ENCODE measurements at places on chromosomes 3 and 15.

- no peak for DNase-seq
These were observed 83.9 kb upstream of the PSMD6 start for GRCh38 chr3:64107190-64107589.

DNA sequence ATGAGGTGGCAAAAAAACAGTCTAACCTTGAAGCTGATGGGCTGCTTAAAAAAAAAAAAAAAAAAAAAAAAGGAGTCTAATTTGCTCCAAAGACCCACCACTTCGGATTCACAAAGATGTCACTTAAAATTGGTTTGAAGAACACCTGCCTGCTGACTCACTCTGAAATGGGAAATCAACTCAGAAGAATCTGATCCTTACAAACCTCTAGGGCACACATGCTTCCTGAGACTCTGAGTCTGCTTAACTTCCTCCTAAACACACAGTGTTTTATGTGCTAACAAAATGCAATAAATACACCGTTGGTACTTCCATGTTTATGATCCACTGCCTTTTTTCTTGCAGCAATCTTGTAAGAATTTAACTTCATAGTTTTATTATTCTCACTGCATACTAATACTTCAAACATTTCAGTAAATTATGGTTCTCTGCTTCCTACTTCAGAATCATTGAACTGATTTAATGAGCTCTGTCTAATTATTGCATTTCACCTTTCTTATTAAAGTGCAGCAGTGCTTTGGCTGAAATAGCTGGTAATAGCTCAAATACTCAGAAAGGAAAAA lies 73.0 kb upstream of the FRMD4B start:
- no peak for DNase-seq

GRCh38 chr3:193773266-193774220 lies 180.5 kb downstream of the OPA1 start:
- DNase-seq = no peak

DNA sequence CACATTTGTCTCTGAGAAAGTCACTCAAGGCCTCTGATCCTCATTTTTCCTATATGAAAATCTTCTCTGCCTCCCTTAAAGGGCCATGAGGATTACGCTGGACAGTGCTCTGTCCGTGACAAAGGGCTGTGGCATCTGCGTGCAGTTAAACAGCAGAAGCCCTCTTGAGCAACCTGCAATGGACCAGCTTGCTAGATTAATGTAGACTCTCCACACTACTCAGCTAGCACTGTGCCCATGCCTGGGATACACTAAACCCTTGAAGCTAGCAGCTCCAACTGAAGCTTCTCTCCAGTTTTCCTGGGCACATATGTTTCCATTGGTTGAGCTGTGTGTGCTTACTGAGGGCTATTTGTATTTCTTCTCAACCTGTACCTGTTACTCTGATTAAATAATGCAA lies 303.8 kb downstream of the RPLP1 start:
- DNase-seq = no peak

DNA sequence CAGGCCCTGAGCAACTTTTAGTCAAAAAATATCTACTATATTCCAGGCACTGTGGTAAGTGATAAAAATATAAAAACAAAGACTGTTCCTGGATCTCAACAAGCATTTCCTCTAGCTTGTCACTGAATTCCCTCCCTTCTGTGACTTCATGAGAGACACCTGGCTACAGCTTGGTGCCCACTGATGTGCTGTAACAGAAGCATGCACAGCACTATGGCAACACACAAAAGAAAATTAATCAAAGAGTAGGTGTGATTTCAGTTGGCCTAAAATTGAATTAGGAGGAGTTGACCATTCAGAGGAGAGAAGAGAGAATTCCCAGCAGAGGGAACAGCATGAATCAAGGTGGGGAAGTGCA lies 158.9 kb upstream of the LPP start:
- DNase-seq = no peak

DNA sequence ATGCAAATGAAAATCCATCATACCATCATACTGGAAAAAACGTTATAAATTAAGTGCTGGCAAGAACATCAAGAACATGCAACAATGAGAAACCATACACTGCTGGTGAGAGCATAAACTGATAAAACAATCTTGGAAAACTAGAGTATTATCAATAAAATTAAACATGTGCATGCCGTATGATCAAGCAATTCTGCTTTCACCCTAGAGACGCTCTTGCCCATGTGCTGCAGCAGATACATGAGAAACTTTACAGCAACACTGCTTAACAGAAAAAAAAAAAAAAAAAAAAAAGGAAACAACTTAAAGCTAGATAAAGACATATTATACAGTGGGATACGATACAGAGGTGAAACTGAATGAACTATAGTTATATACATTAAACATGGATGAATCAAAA lies 21.8 kb downstream of the SPG11 start:
- no peak for DNase-seq

DNA sequence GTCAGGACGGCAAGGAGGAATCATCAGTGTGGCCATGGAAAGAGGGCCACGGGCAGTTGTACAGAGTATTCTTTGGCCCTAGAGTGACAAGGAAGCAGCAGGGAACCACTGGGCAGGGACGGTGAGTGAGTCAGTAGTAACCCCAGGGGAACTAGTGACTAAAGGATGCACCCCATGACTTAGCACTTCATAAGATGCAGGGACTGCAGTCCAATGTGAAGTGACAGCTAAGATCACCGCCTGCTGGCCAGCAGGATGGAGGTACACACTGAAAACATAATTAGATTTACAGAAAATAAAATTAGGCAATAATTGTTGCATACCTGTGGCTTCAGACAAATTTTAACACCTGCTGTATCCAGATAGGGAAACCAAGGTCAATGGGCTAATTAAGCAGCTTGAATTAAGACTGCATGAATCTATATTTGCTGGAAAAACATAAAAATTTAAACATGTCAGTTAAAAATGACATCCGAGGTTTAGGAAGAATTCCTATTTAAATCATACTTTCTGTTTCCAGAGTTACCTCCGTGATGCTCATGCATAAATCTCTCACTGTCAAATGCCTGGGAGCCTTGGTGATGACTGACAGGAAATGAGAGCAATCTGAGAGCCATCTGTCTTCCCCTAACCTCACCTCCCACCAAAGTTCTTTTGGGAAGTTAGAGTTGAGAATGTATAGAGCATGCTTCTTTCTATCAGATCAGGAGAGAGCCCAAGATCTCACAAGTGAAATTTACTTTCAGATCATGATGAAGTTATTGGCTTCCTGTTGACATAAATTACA lies 56.5 kb downstream of the DCLK3 start:
- DNase-seq = no peak

- no peak for DNase-seq
These were observed 5.7 kb upstream of the CAV3 start for GRCh38 chr3:8727605-8728512.

DNA sequence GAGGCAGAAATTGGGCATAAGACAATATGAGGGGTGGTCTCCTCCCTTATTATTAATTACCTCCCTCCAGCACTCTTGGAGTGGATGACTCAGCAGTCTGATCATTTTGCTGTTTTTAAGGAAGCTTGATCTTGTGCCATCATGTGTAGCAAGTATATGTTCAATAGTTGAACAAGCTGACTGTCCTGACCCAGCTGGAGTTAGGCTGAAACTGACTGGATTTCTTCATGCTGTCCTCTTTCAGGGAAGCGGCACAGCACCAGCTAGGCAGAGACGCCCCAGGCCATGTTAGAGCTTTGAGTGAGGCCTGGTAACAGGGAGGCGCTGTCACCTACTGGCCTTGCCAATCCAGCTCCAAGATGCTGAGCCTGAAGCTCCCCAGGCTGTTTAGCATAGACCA lies 54.4 kb upstream of the KIF23 start:
- DNase-seq = no peak

DNA sequence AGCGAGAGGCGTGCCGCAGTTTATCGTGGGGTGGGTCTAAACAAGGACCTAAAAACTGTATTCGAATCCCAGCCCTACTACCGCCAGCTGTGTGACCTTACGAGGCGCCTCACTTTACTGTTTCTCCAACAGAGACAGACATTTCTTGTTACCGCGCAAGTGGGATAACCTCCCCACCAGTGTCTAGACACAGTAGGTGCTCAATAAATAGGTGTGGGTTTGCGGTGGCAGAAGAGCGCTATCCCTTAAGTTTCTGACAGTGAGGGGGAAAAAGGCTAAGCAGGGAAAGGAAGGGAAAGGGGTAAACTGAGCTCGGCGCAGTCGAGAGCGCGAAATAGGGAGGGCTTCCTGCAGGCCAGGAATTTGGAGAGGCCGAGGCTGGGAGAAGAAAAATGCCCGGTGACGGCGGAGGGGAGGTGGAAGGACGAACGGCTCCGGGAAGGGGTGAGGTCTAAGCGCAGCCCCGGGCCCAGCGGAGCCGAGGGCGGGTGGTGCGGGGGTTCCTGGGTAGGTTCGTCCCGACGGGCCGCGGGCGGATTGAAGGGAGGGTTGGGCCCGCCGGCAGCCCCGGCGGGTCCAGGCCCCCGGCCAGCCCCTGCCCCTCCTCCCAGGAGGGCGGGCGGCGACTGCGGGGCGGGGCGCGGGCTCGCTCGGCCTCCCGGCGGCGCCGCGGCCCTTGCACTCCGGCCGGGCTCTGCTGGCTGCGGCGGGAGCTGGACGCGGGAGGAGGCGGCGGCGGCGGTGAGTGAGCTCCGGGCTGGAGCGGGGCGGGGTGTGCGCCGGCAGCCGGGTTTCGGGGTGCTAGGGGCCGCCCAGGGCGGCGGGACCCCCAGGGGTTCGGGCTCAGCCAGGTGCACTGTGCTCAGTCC lies at the start of gene CGNL1:
Gene CGNL1, plus strand, starts transcription at position 679 of the 869 bp plus-strand sequence. CDS start 61,495 bp downstream, outside the sequence.
- no peak for DNase-seq

DNA sequence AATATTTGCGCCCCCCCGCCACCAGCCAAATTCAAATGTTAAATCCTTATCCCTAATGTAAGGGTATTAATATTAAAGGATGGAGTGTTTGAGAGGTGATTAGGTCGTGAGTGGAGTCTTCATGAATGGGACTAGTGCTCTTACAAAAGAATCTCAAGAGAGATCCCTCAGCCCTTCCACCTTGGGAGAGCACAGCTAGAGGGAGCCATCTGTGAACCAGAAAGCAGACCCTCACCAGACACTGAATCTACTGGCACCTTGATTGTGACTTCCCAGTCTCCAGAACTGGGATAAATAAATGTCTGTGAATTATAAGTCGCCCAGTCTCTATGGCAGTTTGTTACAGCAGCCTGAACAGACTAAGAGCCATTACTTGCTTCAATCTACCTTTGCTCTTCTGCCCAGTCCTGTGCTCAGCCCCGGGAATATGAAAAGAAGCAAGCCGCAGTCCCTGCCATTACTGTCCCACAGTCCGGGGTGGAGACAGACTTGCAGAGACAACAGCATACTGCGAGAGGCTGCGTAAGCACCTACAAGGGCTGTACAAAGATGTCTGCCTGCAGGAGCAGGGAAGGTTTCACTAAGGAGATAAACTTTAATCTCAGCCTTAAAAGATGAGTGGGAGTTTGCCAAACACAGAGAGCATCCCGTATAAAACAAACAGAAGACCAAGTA lies 110.7 kb upstream of the TMCO5A start:
- no peak for DNase-seq

DNA sequence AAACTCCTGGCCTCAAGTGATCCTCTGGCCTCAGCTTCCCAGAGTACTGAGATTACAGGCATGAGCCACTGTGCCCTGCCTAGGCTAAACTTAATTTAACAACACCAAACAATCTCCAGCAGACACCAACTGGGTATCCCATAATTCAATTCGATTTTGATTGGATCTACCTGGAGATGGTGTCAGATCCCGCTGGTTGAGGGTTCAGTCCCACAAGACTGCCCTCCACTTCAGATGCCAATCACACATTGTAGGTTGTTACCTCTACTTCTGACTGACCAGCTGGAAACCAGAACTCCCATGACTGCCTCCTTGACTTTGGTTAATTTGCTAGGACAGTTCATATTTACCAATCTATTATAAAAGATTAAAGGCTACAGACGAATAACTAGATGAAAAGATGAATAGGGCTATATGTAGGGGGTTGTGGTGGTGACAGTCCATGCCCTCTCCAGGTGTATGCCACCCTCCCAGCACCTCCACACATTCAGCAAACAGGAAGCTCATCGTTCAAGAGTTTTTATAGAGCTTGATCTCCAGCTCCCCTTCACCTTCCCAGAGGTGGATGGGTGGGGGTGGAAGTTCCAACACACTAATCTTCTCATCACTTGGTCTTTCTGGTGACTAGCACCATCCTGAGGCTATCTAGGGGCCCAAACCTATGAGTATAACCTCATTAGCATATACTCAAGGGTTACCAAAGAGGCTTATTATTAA lies 9.3 kb downstream of the B2M start:
- no peak for DNase-seq

GRCh38 chr15:65326117-65326526 lies 21.6 kb downstream of the RNU5B-1 start:
- no peak for DNase-seq

DNA sequence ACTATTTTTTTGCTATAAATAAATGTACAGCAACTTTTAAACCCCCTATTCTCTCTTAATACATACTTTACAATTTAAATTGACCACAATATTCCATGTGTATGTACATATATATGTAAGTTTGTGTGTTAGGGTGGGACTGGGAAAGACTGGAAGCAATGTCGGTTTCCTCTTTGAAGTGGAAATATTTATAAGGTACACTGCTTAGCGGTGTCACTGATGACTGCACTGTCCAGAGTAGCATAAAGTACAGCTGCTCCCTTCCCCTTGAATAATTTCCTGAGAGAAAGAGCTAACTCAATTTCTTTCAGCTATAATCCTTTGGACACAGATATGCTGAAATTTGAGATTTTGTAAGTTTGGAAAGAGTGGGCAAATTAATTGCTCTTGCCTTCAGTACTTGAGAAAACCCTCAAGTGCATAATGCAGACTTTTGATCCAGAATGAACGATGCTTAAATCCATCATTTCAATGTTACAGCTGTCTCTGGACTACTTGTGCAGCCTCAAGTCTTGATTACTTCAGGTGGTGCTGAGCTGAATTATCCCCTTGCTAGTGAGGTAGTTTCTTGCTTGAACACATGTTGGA lies 267.0 kb upstream of the CFAP20DC start:
- no peak for DNase-seq

DNA sequence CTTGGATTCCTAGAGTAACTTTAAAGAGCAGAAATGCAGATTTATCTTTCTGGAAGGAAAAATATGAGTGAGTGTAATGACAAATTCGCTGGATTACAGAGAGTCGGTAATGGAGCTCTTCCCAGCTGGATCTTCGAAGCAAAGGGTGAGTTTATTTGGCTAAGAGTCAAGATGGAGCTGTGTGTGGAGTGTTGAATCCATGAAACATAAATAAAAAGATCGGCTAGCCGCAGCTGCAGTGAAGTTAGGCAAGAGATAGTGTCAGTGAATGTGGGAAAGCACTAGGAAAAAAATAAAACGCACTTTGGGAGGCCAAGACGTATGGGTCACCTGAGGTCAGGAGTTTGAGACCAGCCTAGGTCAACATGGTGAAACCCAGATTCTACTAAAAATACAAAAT lies 10.3 kb downstream of the NAALADL2 start:
- DNase-seq = no peak

Data from stimulated activated CD4-positive, alpha-beta T cell treated with anti-CD3 and anti-CD28 coated beads, Interleukin-1b, Interleukin-23, amount 100 ng/mL, for 4 hours (primary cell).